ENCODE measurements at places on chromosomes 2 and 18.

DNA sequence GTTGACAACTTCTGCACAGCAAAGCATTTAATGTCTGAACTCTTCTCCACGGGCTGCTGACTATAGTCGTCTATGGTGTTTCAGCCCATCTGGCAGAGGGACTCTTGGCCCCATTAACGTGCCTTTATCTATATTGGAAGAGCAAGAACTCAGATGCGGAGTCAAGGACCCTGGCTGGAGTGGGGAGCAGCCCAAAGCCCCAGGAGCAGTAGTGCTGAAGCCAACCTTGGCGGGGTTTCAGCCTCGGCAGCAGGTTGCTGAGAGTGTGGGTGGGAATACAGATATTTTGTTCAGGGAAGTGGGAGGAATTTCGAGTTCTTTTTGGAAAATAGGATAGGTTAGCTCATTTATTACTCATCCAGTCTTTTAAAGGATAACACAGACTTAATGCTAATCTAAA, 34.2 kb downstream of the TMEM17 start:
- no peak for DNase-seq

- DNase-seq: no peak
These were observed 1100.8 kb downstream of the CNTNAP5 start for GRCh38 chr2:125125902-125126301.

DNA sequence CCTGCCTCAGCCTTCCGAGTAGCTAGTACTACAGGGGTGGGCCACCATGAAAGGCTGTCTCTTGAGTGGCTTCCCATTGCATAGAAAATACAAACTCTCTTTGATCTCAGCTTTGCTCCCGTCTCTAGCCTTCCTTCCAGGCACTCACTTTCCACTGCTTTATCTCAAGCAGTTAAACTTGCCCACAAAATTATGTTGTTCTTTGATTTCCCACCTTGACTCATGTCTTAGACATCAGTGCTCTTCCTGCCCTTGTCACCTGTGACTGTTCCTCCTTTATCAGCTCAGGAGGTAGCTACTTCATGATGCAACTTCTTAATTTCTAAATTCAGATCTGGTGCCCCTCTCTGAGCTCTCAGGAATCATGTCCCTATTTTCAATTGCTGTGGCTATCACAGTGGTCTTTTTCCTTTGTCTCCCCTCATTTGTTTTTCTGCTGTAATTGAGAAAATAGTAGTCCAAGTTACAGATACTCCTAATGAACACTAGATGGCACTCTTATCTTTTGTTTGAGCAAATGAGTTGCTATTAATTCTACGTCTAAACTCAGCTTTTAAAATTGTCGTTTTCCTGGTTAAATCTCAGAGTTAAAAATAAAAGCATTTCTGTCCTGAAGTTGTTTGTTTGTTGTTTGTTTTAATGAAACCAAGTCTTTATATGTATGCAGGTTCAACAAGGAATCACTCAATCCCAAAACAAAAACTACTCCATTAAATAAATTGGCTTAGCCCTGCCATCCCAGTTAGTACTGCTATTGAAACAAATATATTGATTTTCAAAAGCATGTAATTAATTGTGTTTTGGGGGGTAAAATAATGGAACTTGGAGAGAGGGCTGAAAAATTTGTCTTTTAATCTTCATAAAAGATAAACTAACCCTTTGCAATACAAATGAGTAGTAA, 46.9 kb upstream of the GREB1L start:
- no peak for DNase-seq

GRCh38 chr2:189115126-189115525, 64.4 kb downstream of the COL5A2 start:
- DNase-seq: no peak

- DNase-seq: no peak
These were observed 37.3 kb upstream of the TANK start for GRCh38 chr2:161122772-161123530.

Measured in GM18507 (cell line).